Caco-2 (cell line): ENCODE measurements at places on chromosomes 7 and 10.
A peak's percentile ranks its signal among the peaks of the same experiment; 100 is the strongest.

DNA sequence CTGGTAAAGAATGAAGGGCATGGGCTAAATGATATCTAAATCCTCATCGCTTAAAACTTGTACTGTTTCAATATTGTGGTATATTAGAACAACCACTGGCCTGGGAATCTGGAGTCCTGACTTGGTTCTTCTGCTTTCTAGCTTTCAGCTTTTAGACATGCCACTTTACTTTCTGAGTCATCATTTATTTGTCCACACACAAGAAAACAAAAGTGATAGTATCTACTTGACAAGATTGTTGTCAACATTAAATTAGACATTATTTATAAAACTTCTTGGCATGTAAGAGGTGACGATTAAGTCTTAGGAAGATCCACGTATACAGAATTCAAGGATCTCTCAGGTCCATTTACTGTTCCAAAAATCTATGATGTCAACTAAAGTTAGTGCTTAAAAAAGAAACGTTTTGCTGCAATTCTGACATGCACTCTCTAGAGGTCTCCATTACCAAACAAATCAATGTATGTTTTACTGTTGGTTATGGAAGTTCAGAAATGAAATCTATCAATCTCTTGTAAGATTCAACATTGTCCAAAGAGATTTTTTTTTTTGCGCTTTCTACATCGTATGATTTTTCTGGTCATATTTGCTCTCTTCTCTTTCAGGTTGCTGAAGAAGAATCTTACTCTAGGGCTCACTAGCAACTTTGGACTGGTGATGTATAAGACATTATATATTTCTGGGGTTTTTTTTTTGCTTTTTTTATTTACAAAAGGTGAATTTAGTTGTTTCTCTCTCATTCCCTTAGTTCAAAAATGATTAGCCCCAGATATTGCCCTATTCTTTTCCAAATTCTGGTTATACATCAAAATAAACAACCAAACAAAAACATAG, 53.6 kb upstream of the DYNC1I1 start:
- no peak for DNase-seq

GRCh38 chr10:109929501-109930219, 6.3 kb upstream of the XPNPEP1 start:
- DNase-seq: no peak

DNA sequence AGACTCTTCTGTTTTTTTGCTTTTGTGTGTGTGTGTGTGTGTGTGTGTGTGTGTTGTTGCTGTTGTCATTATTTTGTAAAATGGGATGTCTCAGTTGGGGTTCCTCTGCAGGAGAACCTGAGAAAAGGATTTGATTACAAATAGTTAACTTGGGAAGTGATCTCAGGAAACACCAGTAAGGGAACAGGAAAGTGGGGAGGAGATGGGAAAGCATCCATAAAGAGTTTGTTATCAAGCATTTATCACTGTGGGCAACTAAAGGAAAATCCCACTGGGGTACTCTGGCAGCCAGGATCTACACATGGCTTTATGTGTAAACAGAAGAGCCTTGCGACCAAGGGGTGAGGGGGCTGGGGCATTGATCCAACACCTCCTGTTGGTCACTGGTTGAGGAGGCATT, 485.4 kb downstream of the KCNMA1 start:
- DNase-seq: no peak

DNA sequence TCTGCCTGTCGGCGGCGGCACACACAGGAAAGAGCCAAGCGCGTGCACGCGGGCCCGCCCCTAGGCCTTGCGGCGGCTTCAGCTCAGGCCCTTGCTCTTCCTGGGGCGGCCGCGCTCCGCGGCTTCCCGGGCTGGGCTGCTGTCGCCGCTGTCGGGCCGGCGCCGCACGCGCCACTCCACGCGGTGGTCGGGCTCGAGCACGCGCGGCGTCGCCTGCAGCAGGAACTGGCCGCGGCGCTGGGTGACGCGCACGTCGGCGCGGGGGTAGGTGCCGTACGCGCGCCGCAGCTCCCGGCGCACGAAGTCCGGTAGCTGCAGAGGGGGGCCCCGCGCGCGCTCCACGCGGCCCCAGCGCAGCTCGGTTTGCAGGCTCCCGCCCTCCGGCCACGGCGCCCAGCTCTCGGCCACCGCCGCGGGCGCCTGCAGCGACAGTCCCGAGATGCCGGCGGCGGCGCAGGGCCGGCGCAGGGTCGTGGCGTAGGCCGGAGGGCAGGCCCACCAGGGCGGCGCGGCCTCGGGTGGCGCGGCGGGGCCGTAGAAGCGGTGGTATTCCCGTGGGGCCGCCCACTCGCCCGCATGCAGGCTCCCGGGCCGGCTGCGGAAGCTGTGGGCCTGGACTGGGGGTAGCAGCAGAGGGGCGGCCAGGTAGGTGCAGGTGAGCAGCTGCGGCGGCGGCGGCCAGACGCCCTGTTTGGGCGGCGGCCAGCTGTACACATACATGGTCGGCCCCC, 804 bp downstream of the C10orf95 start:
- peak; percentile 89 for DNase-seq
